ENCODE measurements at places on chromosomes 12 and 14. TPM values are rescaled to one million over a fixed set of nuclear protein-coding genes. Genes with fewer than 3 reads are reported as not detected.

GRCh38 chr14:80055667-80056496 lies 155.4 kb downstream of the DIO2 start:
- peak; percentile 69 for DNase-seq

GRCh38 chr12:26595806-26596205 lies 237.2 kb downstream of the ITPR2 start:
- no peak for DNase-seq

The TMX1 gene
- total RNA-seq = 57.6 TPM

The GPR65 gene
- total RNA-seq = 0.04 TPM

GRCh38 chr12:76878099-76878898 lies 520 bp downstream of the CSRP2 start:
- peak; percentile 55 for DNase-seq

Measured in hepatocyte (in vitro differentiated cells).